Fibroblast of lung (primary cell): ENCODE measurements at places on chromosomes 4 and X. TPM values are rescaled to one million over a fixed set of nuclear protein-coding genes. Genes with fewer than 3 reads are reported as not detected.
A peak's percentile ranks its signal among the peaks of the same experiment; 100 is the strongest.

The DCAF8L1 gene
- polyA plus RNA-seq: not detected in 2 replicates

The ADRA2C gene
- polyA plus RNA-seq: 0.12 and 0.30 TPM in 2 replicates

The TLR6 gene
- polyA plus RNA-seq: 1.9 and 2.3 TPM in 2 replicates

The NALF2 gene
- not detected in 2 replicates for polyA plus RNA-seq

The S100P gene
- polyA plus RNA-seq: not detected in 2 replicates

The SPANXB1 gene
- polyA plus RNA-seq: not detected in 2 replicates

The ZAR1 gene
- polyA plus RNA-seq: not detected in 2 replicates

GRCh38 chr4:140256335-140256734, 102.4 kb upstream of the MAML3 start:
- peaks cover 28% of the 10 kb centered on the region for H3K4me1 ChIP-seq
- no peaks in the 10 kb centered on the region for H3K36me3 ChIP-seq
- no peaks in the 10 kb centered on the region for H3K27me3 ChIP-seq
- H3K27ac ChIP-seq: peak overlapping the region; percentile 49
- peak; percentile 54 for DNase-seq

DNA sequence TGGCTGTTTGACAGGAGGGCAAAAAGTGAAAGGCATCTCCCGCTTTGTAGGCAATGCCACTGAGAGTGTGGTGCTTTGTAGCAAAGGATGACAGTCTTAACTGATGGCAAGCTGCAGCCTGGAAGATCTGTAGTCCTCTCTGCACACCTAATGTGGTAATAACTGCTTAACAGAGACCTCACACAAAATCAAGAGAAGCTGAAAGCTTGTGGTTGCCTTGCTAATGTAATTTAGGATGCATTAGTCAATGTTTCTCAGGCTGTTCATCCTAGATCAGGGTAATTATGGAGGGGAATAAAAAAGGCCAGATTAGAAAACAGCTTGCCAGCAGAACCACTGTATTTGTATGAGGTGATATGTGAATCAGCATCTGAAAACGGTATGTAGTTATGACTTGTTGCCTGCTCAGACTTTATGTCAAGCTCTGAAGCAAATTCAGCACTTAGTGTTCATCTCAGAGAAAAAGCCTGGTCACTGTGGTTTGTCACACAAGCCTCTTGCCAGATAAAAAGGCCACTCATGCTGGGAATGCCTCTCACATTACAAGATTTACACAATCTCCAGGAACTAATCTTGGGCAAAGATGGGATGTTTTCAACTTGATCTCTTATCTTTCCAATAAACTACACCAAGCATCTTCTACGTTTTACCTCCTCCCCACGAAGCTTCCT, 130.8 kb downstream of the ENOX2 start:
- H3K4me3 ChIP-seq: no peak overlapping the region
- no peaks in the 10 kb centered on the region for H3K27me3 ChIP-seq
- no peaks in the 10 kb centered on the region for H3K36me3 ChIP-seq
- peak; percentile 75 for DNase-seq

DNA sequence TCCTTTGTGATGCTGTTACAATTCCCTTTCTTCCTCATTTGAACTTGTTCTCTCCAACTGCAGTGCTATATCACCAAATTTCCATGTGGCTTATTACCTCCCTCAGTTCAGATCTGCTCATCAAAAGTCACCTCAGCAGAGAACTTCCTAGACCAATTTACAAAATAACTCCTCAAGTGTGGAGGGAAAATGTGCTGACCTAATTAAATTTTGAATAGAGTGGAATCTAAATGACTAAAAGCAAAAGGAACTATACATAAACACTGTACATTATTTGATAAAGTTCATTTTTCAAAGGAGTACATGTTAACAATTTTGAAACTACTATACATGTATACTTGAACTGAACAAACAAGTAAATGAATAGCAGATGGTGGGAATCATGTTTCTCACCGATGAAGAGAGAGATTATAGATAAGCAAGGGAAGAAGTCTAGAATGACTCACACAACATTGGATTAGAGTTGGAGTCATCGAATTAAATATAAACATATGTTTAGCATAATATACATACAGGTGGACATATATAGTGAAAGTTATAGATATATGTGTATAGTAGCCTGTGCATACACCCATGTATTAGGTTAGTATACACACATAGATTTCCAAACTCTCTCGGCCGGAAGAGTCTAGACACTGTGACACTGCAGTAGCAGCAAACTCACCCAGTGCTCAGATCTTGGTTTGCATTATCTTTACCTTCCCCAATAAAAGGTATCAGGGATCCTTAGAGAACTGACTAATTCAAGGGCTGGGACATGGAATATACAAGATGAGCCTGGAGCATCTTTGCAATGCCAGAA, 318.7 kb downstream of the PCDH18 start:
- no peak overlapping the region for H3K27ac ChIP-seq
- no peaks in the 10 kb centered on the region for H3K36me3 ChIP-seq
- H3K27me3 ChIP-seq: no peaks in the 10 kb centered on the region
- DNase-seq: peak; percentile 37
- H3K4me1 ChIP-seq: peaks cover 3% of the 10 kb centered on the region

GRCh38 chr4:24991015-24991414, 39.7 kb downstream of the LGI2 start:
- peak; percentile 15 for DNase-seq
- no peaks in the 10 kb centered on the region for H3K4me1 ChIP-seq
- no peak overlapping the region for H3K4me3 ChIP-seq
- no peak overlapping the region for H3K27ac ChIP-seq
- H3K27me3 ChIP-seq: peaks cover 2% of the 10 kb centered on the region

DNA sequence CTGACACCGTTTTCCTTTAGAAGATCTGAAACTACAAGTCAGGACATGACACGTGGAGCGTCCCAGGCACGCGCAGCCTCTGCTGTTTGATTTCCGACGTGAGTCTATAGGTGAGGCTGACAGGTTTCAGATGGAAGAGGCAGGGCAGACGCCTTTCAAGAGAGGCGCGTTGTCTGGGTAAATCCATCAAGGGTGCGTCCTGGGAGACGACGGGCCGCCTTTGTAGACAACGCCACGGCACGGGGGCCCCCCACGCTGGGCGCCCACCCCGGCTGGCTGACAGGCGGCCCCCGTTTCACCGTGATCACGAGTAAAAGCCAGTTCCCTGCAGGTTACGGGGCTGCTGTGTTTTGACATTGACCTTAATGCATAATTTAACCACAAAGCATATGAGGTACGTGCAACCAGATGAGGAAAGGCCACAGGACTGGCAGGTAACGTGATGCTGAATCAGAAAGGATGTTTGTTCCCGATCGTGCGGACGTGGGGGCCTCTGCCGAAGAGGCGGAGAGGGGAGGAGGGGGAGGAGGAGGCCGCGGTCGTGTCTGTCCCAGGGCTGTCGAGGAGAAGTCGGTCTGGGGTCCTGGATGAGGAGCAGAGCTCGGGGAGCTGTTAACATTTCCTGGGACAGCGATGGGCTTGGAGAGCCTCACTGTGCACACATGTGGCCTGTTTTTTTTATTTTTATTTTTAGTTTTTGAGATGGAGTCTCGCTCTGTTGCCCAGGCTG, 51.1 kb upstream of the PPP2R3B start:
- H3K4me3 ChIP-seq: no peak overlapping the region
- H3K4me1 ChIP-seq: no peaks in the 10 kb centered on the region
- no peak overlapping the region for H3K27ac ChIP-seq

DNA sequence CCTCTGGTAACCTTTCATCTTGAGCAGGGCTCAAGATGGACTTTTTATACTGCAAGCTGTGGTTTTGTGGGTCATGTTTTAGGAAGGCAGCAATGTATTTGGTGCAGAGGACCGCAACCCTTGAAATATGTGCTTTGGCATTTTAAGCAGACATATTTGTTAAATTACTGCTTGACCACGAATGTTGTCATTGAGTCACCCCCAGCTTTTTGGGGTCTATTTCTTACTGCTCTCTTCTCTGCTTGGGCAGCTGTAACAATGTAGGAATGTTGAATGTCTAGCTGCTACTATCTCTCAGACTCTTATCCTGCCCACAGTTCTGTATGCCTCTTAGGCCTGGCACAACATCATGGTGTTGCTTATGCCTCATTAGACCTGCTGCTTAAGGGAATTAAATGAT, 6.0 kb downstream of the RBPJ start:
- H3K4me3 ChIP-seq: peak overlapping the region; percentile 22
- H3K36me3 ChIP-seq: no peaks in the 10 kb centered on the region
- H3K4me1 ChIP-seq: peaks cover 25% of the 10 kb centered on the region

DNA sequence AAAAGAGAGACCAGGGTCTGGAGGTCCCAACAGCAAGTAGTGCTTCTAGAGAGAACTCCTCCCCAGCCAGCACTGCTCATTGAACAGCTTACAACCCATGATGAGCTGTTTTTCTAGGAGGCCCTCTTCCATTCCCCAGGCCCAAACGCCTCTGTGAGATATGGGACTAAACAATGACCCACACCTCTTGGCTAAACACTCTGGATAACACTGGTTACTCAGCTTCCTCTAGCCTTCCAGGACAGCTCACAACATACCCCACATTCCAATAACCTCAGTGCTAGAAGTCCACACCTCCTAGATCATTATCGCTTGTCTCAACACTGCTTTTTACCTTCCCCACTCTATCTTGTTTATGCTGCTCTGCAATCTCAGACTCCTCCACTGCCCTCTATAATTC, 35.4 kb upstream of the PGRMC2 start:
- no peak overlapping the region for H3K27ac ChIP-seq
- no peaks in the 10 kb centered on the region for H3K27me3 ChIP-seq

- no peak overlapping the region for H3K27ac ChIP-seq
- no peaks in the 10 kb centered on the region for H3K36me3 ChIP-seq
- no peak overlapping the region for H3K4me3 ChIP-seq
- H3K27me3 ChIP-seq: no peaks in the 10 kb centered on the region
- no peaks in the 10 kb centered on the region for H3K4me1 ChIP-seq
Measured at GRCh38 chrX:77342004-77342403, 105.2 kb upstream of the FGF16 start.

GRCh38 chrX:40514376-40514775, 66.4 kb upstream of the ATP6AP2 start:
- no peak overlapping the region for H3K4me3 ChIP-seq
- H3K27me3 ChIP-seq: no peaks in the 10 kb centered on the region

GRCh38 chr4:181106398-181106797, 1136.8 kb upstream of the TENM3 start:
- H3K27me3 ChIP-seq: no peaks in the 10 kb centered on the region
- DNase-seq: no peak
- H3K4me1 ChIP-seq: no peaks in the 10 kb centered on the region
- H3K36me3 ChIP-seq: no peaks in the 10 kb centered on the region

DNA sequence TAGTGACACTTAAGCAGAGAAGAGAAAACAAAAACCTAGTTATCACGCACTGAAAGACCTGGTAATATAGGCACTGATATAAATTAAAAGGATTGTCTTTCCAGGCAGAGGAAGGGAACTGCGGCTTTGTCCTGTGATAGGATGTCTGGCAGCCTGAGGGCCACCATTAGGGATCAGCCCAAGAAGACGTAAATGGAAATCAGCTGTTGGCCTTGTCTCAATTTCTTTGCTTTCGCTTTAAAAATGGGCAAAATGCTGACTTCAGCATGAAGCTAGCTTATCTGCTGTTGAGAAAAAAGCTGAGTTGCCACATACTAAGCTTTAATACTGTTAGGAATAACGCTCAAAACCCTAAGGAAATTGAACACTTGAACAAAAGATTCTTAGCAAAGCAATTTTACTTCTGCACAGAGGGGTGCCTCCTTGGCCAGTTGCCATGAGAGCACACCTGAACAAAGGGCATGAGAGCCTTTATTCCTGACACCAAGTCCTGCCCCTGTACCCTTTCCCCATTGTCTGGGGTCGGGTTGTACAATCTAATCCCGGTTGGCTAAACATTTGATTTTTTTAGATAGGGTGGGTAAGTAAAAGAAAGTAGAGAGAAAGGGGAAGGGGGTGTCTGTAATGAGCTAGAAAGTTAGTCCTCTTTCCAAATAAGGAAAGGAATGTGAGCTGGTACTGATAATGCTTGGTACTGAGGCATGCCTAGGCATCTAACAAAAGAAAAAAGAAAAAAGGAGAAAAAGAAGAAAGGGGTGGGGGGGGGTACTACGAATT, 85.1 kb upstream of the UCP1 start:
- H3K4me1 ChIP-seq: no peaks in the 10 kb centered on the region
- no peak overlapping the region for H3K27ac ChIP-seq
- no peak overlapping the region for H3K4me3 ChIP-seq
- no peaks in the 10 kb centered on the region for H3K27me3 ChIP-seq
- H3K36me3 ChIP-seq: peaks cover 3% of the 10 kb centered on the region
- peak; percentile 24 for DNase-seq

DNA sequence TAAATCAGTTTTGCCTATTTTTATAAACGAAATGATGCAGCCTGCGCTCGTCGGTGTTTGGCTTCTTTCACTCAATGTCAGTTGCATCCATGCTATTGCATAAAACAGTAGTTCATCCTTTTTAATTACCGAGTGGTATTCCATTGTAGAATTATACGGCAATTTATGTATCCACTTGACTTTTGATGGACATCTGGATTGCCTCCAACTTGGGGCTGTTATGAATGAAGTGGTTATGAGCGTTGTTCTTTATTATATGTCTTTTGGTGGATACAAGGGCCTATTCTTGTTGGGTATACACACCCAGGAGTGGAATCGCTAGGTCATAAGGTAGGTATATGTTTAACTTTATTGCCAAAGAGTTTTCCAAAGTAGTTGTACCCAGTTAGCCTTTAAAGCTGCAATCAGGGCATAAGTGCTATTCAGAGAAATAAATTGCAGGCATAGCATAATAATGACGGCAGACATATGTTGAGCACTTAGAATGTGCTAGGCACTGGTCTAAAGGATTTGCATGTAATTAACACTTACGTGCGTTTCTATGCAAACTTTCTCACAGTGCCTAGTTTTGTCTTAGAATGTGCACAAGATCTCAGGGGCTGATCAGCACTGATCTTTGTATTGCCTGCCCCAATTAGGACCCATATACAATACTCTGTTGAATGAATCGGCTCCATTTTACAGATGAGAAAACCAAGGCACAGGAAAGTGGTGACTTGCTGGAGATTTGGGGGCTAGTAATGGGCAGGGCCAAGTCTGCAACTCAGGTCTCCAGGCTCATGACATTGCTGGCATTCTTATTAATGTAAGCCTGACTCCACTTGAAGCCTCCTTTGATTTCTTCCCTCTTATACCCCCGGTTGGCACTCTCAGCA, 407.0 kb downstream of the BCOR start:
- H3K4me1 ChIP-seq: no peaks in the 10 kb centered on the region
- H3K36me3 ChIP-seq: no peaks in the 10 kb centered on the region
- DNase-seq: no peak
- H3K4me3 ChIP-seq: no peak overlapping the region
